ENCODE measurements at places on chromosomes 5 and 9. TPM values are rescaled to one million over a fixed set of nuclear protein-coding genes. Genes with fewer than 3 reads are reported as not detected.
A peak's percentile ranks its signal among the peaks of the same experiment; 100 is the strongest.

GRCh38 chr9:107188376-107188775 lies 94.7 kb upstream of the RAD23B start:
- no peak overlapping the region for H3K4me3 ChIP-seq
- no peaks in the 10 kb centered on the region for H3K27me3 ChIP-seq
- no peak overlapping the region for H3K27ac ChIP-seq
- H3K36me3 ChIP-seq, result no peaks in the 10 kb centered on the region
- no peaks in the 10 kb centered on the region for H3K4me1 ChIP-seq

DNA sequence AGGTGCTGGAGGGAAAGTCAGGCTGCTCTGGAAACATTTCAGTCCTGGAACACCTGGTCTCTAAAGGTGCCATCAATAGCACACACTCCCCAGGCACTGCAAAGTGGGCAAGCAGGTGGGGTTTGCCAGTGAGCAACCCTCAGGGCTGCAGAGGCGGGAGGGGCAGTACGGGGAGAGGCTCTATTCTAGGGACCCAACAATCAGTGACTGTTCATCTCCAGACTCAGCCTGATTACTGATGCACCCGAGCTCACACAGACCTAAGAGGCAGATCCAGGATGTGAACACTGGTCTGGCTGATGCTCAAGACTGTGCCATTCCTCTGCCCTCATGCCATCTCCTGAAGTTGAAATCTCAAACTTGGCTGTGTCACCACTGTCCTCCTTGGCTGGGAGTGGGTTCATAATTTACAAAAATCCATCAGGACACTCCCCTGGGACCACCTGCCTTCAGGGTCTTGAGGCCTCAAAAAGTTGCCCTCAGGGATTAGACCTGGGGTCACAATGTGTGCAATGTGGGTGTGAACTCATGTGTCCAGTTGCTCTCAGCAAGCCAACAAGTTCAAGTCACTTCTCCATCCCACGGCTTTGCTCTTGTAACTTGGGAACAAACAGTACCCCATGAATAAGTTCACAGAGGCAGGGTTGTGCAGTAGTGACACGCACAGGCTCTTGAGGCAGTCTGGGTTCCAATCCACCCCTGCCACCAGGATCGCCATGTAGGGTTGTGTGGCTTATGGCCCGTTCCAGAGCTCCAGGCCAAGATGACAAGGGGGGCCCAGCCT lies 19.9 kb upstream of the KCNMB1 start:
- no peaks in the 10 kb centered on the region for H3K36me3 ChIP-seq
- H3K27ac ChIP-seq, result no peak overlapping the region
- no peak for DNase-seq
- no peaks in the 10 kb centered on the region for H3K4me1 ChIP-seq

- peaks cover 7% of the 10 kb centered on the region for H3K4me1 ChIP-seq
- no peak overlapping the region for H3K4me3 ChIP-seq
- H3K27ac ChIP-seq, result peak overlapping the region; percentile 30
- no peaks in the 10 kb centered on the region for H3K27me3 ChIP-seq
- no peak for DNase-seq
Measured at GRCh38 chr5:41218929-41219657, 5.8 kb upstream of the C6 start.

GRCh38 chr9:80407220-80407619 lies 835.5 kb downstream of the TLE4 start:
- H3K4me3 ChIP-seq, result no peak overlapping the region
- H3K27me3 ChIP-seq, result no peaks in the 10 kb centered on the region
- DNase-seq, result no peak
- H3K36me3 ChIP-seq, result no peaks in the 10 kb centered on the region
- H3K4me1 ChIP-seq, result no peaks in the 10 kb centered on the region

- H3K4me3 ChIP-seq, result peak overlapping the region; percentile 81
- peak overlapping the region; percentile 94 for H3K27ac ChIP-seq
- peaks cover 7% of the 10 kb centered on the region for H3K4me1 ChIP-seq
Measured at GRCh38 chr5:69368458-69369339, 621 bp downstream of the AK6 start.

GRCh38 chr5:45795458-45795857 lies 99.3 kb upstream of the HCN1 start:
- no peak overlapping the region for H3K4me3 ChIP-seq
- no peak overlapping the region for H3K27ac ChIP-seq
- H3K36me3 ChIP-seq, result no peaks in the 10 kb centered on the region
- DNase-seq, result no peak

GRCh38 chr5:10157085-10157669 lies 92.5 kb downstream of the ATPSCKMT start:
- no peak overlapping the region for H3K4me3 ChIP-seq
- no peaks in the 10 kb centered on the region for H3K27me3 ChIP-seq
- H3K27ac ChIP-seq, result no peak overlapping the region

- no peak overlapping the region for H3K27ac ChIP-seq
- H3K36me3 ChIP-seq, result no peaks in the 10 kb centered on the region
- no peaks in the 10 kb centered on the region for H3K27me3 ChIP-seq
- no peak for DNase-seq
- H3K4me3 ChIP-seq, result peak overlapping the region; percentile 55
- peaks cover 9% of the 10 kb centered on the region for H3K4me1 ChIP-seq
Measured at GRCh38 chr5:77971776-77972468, 195.8 kb upstream of the TBCA start.

- H3K36me3 ChIP-seq, result no peaks in the 10 kb centered on the region
- no peaks in the 10 kb centered on the region for H3K27me3 ChIP-seq
- DNase-seq, result no peak
Measured at GRCh38 chr9:121189660-121190059, 12.0 kb downstream of the RAB14 start.

GRCh38 chr5:93626801-93627200 lies 43.8 kb downstream of the NR2F1 start:
- no peaks in the 10 kb centered on the region for H3K27me3 ChIP-seq
- no peaks in the 10 kb centered on the region for H3K4me1 ChIP-seq
- no peak for DNase-seq
- no peak overlapping the region for H3K4me3 ChIP-seq
- no peak overlapping the region for H3K27ac ChIP-seq

DNA sequence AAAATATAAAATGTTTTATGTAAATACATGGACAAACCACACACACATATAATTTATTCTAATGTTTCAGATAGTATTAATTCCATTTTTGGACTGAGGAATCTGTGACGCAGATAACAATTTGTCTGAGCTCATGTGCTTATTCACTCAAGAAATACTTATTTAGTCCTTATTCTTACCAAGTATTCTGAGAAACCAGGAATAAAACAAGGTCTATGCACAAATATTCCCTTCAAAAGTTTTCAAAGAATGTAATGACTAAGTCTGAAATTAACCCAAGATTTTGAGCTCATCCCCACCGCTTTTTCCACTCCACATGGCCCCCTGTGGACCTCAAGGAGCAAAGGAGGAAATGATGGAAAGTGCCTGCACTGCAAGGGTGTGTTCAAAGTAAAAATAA lies 1022.3 kb downstream of the EFNA5 start:
- no peaks in the 10 kb centered on the region for H3K4me1 ChIP-seq
- H3K27me3 ChIP-seq, result no peaks in the 10 kb centered on the region
- no peak overlapping the region for H3K27ac ChIP-seq
- H3K4me3 ChIP-seq, result no peak overlapping the region
- no peak for DNase-seq
- no peaks in the 10 kb centered on the region for H3K36me3 ChIP-seq

GRCh38 chr9:89137542-89138462 lies 40.8 kb downstream of the SHC3 start:
- no peaks in the 10 kb centered on the region for H3K4me1 ChIP-seq
- DNase-seq, result peak; percentile 77
- no peaks in the 10 kb centered on the region for H3K27me3 ChIP-seq
- no peak overlapping the region for H3K4me3 ChIP-seq

DNA sequence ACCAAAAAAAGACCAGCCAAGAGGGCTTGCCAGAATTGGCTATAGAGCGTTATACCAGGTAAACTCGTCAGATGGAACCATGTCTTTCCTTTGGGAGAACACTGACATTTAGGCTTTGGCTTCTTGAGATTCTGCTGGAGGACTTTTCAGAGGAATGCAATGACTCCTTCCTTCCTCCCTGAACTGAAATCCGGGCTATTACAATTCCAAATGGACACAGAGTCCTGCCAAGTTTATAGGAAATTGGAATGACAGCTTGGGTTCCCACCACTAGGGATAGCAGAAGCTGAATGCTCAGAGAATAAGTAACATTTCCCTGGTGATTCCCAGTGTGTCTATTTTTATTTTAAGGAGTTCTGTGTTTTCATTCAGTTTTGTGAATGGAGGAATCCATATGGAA lies 143.0 kb downstream of the FGF1 start:
- no peaks in the 10 kb centered on the region for H3K4me1 ChIP-seq
- H3K36me3 ChIP-seq, result no peaks in the 10 kb centered on the region
- H3K27ac ChIP-seq, result peak overlapping the region; percentile 68
- H3K4me3 ChIP-seq, result no peak overlapping the region
- no peak for DNase-seq

GRCh38 chr9:3648722-3649246 lies 123.0 kb upstream of the RFX3 start:
- DNase-seq, result no peak
- no peak overlapping the region for H3K4me3 ChIP-seq
- H3K36me3 ChIP-seq, result no peaks in the 10 kb centered on the region
- no peaks in the 10 kb centered on the region for H3K27me3 ChIP-seq
- no peaks in the 10 kb centered on the region for H3K4me1 ChIP-seq

- no peaks in the 10 kb centered on the region for H3K36me3 ChIP-seq
- no peak overlapping the region for H3K4me3 ChIP-seq
- H3K4me1 ChIP-seq, result no peaks in the 10 kb centered on the region
Measured at GRCh38 chr5:112226215-112226614, 192.9 kb downstream of the EPB41L4A start.

- H3K4me1 ChIP-seq, result no peaks in the 10 kb centered on the region
- peak; percentile 78 for DNase-seq
- H3K27me3 ChIP-seq, result no peaks in the 10 kb centered on the region
Measured at GRCh38 chr5:65721050-65721719, 724 bp downstream of the SGTB start.

GRCh38 chr5:95938347-95938746 lies 23.3 kb downstream of the ELL2 start:
- H3K27ac ChIP-seq, result no peak overlapping the region
- peaks cover 3% of the 10 kb centered on the region for H3K36me3 ChIP-seq
- H3K4me3 ChIP-seq, result no peak overlapping the region
- DNase-seq, result no peak

DNA sequence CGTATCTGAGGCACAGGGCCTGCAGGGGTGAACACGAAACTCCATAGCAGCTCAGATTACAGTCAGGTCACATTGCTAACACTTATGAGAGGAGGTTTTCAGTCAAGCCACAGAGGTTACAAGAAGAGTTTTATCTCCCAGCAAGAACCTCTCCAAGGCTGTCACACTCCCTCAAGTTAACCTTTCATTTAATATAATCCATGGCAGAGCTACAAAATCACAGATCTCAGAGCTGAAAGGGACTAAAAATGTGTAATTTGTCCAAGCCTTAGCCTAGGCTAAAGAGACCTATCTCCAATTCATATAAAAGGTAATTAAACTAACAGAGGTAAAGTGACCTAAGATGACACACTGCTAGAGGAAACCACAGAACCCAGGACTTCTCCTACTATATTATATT lies 57.2 kb downstream of the MLANA start:
- no peak overlapping the region for H3K4me3 ChIP-seq
- no peak for DNase-seq
- no peak overlapping the region for H3K27ac ChIP-seq
- no peaks in the 10 kb centered on the region for H3K4me1 ChIP-seq
- no peaks in the 10 kb centered on the region for H3K27me3 ChIP-seq

- no peak for DNase-seq
- H3K36me3 ChIP-seq, result no peaks in the 10 kb centered on the region
- H3K4me3 ChIP-seq, result no peak overlapping the region
- no peaks in the 10 kb centered on the region for H3K4me1 ChIP-seq
- no peaks in the 10 kb centered on the region for H3K27me3 ChIP-seq
Measured at GRCh38 chr9:68683433-68683832, 21.6 kb upstream of the PIP5K1B start.

- H3K4me1 ChIP-seq, result no peaks in the 10 kb centered on the region
- H3K27me3 ChIP-seq, result no peaks in the 10 kb centered on the region
- no peaks in the 10 kb centered on the region for H3K36me3 ChIP-seq
- DNase-seq, result no peak
Measured at GRCh38 chr5:154143211-154143641, 47.3 kb upstream of the GALNT10 start.

Gene NFX1
- 14.2 TPM for total RNA-seq

Gene AK8
- total RNA-seq, result not detected

Gene OR1Q1
- total RNA-seq, result not detected

Gene SPATA31E1
- total RNA-seq, result not detected

Gene SMIM33
- not detected for total RNA-seq

Gene TEK
- 31.8 TPM for total RNA-seq

Gene ZNF618
- total RNA-seq, result 16.1 TPM

Gene PCDHB6
- 1.5 TPM for total RNA-seq

Gene PTGR1
- 86.2 TPM for total RNA-seq

Gene C5orf58
- total RNA-seq, result not detected
